Activated T-helper 9 cell treated with anti-CD3 and anti-CD28 coated beads, Interleukin-2, amount 50 U/mL, for 16 hours (primary cell): ENCODE measurements at places on chromosomes 2 and 18.

DNA sequence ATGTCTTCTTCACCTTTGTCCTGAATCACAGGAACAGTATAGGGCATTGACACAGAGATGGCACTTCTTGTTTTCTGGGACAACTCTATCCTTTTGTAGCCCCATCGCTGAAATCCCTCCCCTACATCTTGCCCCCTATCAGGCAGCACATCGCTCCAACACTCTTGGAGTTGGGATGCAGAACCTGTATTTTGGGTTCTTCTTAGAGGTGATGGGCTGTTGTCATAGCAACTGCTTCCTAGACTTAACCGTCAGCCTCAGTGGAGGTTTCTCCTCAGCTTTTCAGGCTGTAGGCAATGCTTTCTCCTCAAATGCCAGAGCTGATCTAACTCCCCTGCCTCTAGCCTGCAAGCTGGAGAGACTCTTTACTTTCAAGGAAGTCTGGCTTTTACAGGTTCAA, 99.9 kb upstream of the SPRED2 start:
- DNase-seq, result no peak

- no peak for DNase-seq
Observed at GRCh38 chr2:15894481-15895144, 45.7 kb upstream of the MYCN start.

DNA sequence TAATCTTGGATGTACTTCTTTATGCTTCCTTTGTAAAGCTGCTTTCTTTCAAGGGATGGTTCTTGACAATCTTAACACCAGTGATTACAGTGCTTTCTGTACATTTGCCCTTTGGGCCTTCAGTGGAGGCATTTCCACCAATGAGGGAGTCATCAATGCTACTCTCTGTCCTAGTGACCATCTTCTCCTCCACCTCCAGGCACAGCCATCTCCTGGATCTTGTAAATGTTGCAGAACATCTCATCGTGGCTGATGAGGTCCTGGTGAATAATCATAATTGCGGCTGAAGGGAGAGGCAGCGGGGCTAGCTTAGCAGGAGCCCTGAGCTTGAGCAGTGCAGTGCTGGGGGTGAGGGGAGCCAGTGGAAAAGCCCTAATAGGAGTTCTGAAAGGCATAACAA, 32.5 kb downstream of the IDH1 start:
- no peak for DNase-seq

- DNase-seq, result no peak
Observed at GRCh38 chr2:57876313-57876712, 170.3 kb upstream of the VRK2 start.

DNA sequence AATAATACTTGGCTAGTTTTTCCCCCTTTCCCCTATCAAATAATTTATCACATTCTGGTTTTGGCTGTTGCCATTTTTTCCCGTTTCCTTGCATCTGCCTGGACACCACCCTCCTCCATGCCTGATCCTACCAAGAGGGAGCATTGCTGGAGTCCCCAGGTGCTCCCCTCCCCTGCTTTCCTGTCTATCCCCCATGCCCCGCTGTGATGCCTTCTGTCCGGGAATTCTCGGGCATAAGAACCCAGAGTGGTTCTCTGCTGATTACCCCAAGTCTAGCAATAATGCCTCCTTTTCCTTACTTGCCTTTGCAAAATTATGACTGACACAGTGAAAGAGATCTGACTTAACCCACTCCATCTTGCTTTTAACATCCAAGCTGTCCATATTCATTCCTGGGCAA, 248.0 kb upstream of the PXDN start:
- no peak for DNase-seq

DNA sequence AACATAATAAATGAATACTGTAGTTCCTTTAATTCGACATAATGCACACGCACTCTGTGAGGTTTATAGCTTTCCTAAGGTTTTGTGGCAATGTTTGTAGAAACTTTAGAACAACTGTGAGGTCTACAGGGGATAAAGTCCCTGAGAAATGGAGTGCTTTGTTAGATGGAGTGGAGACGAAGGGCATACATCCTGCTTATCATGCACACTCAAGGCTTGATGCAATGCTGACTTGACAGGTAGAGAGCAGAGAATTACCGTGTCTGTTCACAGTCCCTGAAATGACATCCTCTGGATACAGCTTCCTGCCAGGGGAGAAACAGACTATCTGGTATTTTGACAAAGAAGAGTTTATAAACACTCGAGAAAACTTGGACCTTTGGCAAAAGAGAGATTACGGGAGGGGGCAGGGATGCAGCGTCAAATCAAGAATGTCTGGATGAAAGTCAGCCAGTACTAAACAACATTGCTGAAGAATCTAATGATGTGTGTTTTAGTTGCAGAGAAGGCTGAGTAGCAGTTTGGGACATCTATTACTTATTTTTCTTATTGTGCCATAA, 766.9 kb upstream of the ZEB2 start:
- no peak for DNase-seq

DNA sequence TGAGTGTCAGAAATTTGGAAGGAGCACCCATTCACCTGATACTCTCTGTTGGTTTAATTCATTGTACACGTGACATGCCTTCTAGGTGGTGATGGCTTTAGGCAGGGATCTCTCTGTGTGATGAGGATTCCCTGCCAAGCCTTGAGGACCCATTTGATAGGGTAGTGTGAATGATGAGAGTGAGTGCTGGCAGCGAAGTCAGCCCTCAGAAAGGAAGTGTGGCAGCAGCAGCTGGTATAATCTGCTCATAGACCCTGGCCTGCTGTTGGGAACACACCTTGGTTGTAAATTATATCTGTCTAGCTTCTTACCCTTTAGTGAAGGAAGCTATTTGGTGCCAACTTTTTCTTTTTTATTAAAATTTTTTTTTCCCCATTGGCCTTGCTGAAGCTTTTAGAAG, 164.5 kb downstream of the HAUS1 start:
- DNase-seq, result no peak

- no peak for DNase-seq
Observed at GRCh38 chr18:38367473-38367872, 801.9 kb upstream of the CELF4 start.

DNA sequence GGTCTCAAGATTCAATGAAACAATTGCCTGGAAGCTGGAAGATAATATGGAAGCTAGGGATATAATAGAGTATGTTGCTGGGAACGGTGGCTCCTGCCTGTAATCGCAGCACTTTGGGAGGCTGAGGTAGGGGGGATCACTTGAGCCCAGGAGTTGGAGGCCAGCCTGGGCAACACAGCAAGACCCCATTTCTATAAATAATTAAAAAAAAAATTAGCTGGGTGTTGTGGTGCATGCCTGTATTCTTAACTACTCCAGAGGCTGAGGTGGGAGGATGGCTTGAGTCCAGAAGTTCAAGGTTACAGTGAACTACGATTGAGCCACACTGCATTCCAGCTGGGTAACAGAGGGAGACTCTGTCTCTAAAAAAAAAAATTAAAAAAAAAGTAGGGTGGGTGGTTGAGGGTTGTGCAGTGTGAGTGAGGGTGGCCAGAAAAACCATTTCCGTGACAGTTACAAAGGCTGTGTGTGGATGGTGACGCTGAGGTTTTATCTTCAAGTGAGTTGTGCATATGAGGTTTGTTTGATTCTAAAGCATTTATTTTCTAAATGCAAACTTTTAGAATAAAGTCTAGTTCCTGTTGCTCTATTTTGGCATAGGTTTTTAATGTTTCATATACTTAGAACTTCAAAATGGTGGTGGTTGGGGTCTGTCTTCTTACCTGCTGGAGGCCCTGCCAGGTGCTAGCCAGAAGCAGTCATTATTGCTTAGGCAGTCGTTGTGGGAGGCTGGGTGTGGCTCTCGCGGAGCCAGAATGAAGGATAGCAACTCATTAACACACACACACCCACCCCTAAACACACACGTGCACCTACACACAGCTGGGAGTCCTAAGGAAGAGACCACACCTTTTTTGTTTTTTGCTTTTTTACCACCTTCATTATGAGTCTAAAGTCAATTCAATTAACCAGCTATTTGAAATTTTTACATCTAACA, 4.7 kb upstream of the IL1R2 start:
- no peak for DNase-seq

DNA sequence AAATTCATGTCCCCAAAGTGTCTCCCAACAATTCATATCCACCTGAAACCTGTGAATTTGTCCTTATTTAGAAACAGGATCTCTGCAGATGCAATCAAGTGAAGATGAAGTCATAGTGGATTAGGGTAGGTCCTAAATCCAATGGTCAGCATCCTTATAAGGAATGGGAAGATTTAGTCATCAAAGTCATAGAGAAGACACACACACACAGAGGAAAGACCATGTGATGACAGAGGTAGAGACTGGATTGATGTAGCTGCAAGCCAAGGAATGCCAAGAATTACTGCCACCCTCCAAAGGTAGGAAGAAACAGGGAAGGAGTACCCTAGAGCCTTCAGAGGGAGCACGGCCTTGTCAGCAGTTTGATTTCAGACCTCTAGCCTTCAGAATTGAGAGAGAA, 17.7 kb downstream of the ADD2 start:
- DNase-seq, result no peak

DNA sequence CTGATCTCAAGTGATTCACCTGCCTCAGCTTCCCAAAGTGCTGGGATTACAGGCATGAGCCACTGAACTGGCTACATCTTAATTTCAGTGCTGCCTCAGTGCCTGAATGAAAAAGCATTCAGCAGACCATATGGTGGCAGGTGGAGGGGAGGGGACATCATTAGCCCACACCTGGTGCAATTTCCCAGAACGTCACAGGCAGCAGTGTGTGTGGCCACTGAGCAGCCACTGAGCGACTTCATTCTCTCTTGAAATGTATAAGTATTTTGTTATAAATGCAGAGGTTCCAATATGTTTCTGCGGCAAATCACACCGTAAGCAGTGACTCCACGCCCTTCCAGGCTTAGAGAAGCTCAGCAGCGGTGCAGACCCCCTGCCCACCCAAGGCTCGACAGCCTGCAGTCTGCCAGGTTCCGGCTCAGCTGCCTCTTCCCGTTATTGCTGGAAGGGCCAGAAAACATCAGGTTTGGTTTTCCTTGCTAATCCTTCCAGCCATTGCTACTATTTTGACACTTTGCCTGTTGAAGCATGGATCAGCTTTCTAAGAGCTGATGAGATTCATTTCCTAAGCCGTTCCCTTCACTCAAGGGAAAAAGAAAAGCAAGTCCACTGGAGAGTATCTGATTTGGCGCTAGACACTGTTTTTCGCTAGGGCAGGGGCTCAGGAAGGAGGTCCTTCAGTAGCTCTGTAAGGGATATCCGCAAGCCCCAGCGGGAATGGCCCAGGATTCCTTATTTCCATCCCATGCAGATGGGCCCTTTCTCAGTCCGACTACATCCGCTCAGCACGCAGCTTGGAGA, 250.7 kb downstream of the VAPA start:
- DNase-seq, result no peak

DNA sequence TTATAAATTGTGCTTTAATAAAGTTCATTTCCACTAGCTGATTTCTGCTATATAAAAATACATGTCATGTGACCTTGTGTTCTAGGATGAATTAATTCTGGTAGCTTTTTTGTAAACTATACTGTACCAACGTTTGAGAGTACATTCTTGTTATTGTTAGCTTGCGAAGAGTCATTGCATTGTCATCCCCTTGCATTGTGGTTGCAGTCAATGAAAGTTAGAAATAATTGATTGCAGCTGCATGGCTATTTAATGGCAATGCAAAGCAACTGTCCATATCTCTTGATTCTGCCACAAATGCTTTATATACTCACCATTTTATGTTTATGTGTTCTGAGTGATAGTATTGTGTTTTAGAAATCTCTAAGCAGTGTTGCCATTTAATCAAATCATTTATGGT, 91.6 kb downstream of the ZNF407 start:
- no peak for DNase-seq

DNA sequence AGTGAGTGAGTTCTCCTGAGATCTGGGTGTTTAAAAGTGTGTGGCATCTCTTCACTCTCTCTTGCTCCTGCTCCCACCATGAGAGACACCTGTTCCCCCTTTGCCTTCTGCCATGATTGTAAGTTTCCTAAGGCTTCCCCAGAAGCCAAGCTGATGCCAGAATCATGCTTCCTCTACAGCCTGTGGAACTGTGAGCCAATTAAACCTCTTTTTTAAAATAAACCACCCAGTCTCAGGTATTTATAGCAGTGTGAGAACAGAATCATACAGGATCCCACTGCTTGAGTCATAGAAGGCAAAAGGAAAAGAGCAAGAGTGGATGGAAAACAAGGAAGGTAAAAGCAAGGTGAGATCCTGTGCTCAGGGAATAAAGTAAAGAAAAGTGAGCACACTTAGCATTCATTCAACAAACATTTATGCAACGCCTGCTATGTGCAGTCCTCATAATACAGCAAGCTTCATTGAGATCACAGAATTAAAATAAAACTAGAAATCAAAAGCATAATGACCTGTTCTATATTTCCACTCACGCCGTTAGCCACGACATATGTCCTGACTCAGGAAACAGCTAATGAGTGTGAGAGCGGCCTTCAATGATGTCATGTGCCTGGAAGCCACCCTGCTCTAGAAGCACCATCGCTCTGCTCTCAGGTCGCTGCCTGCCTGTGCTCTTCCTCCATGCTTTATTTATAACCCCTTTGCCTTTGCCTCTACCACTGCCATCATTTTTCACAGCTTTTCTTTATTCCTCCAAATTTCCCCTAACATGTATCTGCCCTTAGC, 11.3 kb upstream of the COPS8 start:
- no peak for DNase-seq

DNA sequence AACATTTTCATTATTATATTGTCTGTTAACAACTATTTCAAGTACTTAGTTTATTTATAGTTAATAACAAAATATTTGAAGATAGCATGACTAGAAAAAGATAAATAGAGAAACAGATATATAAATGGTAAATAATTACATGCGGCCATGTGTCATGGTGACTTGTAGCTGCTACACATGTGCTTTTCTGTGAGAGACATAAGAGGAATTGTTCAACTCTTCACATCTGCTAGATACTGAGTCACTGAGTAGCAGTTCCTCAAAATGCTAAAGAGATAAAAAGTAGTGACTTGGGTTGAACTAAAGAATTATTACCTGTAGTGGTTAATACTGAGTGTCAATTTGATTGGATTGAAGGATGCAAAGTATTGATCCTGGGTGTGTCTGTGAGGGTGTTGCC, 37.5 kb upstream of the SCN9A start:
- no peak for DNase-seq

- no peak for DNase-seq
Observed at GRCh38 chr2:126476691-126477090, 179.3 kb upstream of the GYPC start.

- DNase-seq, result no peak
Observed at GRCh38 chr18:8813611-8814010, 108.3 kb downstream of the MTCL1 start.

- DNase-seq, result no peak
Observed at GRCh38 chr18:24914685-24915084, 437.3 kb downstream of the ZNF521 start.

DNA sequence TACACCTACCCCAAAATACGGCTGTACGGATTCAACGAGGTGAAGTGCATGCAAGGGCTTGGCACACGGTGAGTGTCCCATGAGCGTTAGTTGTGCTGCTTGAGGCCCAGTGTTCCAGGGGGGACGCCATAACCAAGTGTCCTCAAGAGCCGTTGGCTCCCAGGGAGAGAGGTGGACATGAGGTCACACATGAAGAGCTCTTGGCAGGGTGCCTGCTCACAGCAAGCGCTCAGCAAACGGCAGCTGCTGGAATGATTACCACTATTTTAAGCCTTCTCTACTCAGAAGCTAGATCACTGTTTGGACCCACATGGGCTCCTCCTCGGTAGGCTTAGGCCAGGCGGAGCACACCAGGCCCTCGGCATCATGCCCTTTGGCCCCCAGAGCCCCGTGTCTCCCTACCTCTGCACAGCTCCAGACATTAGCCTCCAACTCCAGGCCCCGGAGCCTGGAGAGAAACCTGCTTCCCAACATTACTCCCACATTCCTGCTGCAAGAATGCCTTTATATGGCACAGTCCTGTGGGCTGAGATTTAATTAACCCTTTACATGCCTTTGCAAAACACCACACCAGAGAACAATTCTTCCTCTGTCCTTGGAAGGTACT, 68.4 kb upstream of the PPP1CB start:
- no peak for DNase-seq
